ENCODE measurements at places on chromosomes 3 and 15.

- peak; percentile 11 for DNase-seq
These were observed 176.4 kb downstream of the ISL2 start for GRCh38 chr15:76512971-76513370.

DNA sequence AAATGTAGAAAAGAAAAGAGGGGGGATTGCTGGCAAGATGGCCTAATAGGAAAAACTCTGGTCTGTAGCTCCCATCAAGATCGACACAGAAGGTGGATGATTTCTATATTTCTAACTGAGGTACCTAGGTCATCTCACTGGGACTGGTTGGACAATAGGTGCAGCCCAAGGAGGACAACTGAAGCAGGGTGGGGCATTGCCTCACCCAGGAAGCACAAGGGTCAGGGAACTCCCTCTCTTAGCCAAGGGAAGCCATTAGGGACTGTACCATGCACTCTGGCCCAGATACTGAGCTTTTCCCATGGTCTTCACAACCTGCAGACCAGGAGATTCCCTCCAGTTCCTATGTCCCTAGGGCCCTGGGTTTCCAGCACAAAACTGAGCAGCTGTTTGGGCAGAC is 22.6 kb upstream of the IGSF10 start:
- DNase-seq = no peak

- DNase-seq = no peak
These were observed 64.8 kb upstream of the CLSTN2 start for GRCh38 chr3:139870000-139870675.

GRCh38 chr3:42572278-42572677 is 9.5 kb downstream of the SEC22C start:
- peak; percentile 45 for DNase-seq

GRCh38 chr3:194913316-194913715 is 227.6 kb downstream of the FAM43A start:
- no peak for DNase-seq

- peak; percentile 35 for DNase-seq
These were observed 58.3 kb upstream of the CFAP20DC start for GRCh38 chr3:59107856-59108815.

- no peak for DNase-seq
These were observed 38.7 kb downstream of the ANP32A start for GRCh38 chr15:68781766-68782588.

DNA sequence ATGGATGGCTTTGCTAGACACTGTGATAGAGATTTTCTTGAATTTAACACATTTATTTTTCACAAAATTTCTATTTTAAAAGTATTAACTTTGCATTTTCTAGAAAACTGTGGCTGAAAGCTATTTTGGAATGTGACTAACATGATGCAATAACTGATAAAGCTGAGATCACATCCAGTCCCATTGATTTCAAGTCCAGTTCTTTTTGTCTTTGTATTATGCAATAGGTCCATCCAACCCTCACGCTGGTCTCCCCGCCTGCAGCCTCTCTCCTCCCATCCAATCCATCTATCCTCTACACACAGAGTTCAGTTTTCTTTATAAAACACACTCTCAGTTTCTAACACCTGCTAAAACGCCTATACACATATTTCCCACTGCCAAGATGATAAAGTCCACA is 178.8 kb downstream of the CNTN3 start:
- no peak for DNase-seq

DNA sequence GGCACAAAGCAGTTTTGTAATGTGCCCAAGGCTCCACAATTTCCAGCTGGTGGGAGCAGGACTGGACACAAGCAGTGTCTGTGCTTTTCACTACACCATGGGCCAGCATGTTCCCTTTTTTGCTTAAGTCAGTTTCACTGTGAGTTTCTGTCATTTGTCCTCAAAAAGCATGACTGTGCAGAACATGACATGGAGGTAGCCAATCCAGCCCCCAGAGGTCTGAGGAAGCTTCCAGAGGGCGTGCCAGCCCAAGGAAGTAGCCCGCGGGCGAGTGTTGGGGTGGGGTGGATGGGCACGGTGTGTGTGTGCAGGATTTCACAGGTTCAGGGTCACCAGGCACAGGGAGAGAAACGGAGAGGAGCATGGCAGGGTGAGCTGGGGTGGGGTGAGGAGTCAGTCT is 8.0 kb upstream of the EEFSEC start:
- no peak for DNase-seq

DNA sequence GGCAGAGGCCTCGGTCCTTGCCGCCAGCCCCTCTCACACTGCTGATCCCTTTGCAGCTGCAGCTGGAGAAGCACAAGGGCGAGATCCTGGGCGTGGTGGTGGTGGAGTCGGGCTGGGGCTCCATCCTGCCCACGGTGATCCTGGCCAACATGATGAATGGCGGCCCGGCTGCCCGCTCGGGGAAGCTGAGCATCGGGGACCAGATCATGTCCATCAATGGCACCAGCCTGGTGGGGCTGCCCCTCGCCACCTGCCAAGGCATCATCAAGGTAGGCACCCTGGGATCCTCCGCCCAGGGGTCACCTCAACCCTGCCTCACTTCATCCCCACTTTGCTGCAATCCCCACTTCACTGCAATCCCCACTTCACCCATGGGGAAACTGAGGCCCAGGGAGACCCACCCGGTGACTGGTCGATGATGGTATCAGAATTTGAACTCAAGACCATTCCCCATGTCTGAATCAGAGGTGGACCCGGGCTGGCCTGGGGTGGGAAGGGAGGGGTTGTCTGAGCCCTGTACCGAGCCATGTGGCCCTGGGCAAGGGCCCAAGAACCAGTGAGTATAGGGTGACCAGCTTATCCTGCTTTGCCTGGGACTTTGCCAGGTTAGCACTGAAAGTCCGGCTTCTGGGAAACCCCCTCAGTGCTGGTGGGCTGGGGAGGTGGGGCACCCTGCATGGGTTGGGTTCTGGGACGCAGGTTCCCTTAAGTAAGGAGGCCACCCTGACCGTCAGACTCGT is 162.9 kb downstream of the NSMCE3 start:
- DNase-seq = no peak

DNA sequence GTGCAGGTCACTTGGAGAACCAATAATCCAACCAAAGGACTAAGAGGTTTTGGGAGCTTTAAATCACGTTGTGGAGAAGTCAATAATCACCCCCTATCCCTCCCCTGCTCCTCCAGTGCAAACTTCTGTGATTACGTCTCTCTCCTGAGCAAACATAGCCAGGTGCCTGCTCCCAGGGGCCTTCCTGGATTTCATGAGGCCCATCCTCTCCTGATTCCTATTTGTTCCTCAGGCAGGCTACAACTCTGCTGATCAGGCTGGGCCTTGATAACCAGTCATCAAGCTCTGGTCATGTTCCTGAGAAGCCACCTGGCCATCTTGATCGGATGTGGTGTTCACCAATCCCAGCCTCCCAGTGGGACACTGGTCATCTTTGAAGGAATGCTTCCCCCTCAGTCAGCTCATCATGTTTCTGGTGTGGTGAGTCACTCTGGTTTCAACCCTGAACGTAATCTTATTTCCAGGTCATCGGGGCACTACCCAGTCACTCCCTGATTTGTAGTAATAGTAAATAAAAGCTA is 2.9 kb upstream of the ZNF710 start:
- DNase-seq = peak; percentile 44

GRCh38 chr3:17469954-17470353 is 272.5 kb downstream of the TBC1D5 start:
- DNase-seq = no peak

GRCh38 chr15:26934848-26935247 is 36.1 kb upstream of the GABRG3 start:
- DNase-seq = no peak

GRCh38 chr3:15102836-15103235 is 3.9 kb upstream of the RBSN start:
- DNase-seq = peak; percentile 58

GRCh38 chr3:142910280-142910679 is 21.4 kb upstream of the PCOLCE2 start:
- DNase-seq = no peak

GRCh38 chr3:143974271-143975238 is 2.9 kb downstream of the DIPK2A start:
- no peak for DNase-seq

GRCh38 chr3:249587-250262 is 53.2 kb downstream of the CHL1 start:
- DNase-seq = no peak

DNA sequence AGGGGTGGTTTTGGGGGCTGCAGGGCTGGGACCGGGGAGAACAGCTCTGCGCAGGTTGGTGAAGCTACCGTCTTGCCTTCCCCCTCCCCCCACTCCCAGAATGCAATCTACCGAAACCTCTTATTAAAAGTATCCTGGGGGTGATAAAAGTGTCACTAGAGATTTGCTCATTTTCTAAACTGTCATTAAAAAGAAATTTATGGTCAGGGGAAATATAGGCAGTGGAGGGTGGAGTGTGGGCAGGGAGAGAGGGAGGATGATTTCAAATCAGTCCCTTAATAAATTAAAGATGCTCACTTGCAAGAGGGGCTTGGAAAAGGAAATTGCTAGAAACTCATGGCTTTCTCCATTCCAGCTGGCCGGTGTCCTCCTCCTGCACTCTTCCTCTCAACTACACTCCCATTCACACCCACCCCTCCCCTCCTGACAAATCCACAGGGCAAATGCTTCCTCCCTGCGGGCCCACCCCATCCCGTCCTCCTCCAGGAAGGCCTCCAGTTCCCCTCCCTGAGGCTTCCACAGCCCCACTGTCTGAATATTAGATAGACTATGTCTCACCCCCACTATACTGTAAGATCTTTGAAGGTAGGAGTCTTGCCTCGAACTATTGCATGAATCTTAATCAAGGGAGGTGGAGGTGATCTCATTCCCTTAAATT is 83.9 kb downstream of the TLE3 start:
- DNase-seq = no peak

DNA sequence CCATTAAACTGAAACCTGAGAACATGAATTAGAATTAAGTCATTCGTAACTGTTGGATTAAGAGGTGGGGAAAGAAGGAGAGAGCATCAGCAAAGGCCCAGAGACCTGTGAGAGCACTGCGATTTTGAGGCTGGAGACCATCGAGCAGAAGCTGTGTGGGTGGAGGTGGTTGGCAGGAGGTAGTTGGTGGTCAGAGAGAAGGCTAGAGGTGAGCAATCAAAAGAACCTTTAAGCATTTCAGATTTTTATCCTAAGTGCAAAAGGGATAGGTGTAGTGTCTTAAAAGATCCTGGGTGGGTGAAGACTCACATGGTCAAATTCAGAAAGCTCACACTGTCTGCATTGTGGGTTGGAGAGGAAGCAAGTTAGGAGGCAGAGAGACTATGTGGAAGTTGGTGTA is 65.1 kb upstream of the TEX264 start:
- DNase-seq = no peak

- DNase-seq = no peak
These were observed 55.4 kb downstream of the BOC start for GRCh38 chr3:113266738-113267137.

- no peak for DNase-seq
These were observed 126.3 kb downstream of the EEFSEC start for GRCh38 chr3:128279601-128279880.

DNA sequence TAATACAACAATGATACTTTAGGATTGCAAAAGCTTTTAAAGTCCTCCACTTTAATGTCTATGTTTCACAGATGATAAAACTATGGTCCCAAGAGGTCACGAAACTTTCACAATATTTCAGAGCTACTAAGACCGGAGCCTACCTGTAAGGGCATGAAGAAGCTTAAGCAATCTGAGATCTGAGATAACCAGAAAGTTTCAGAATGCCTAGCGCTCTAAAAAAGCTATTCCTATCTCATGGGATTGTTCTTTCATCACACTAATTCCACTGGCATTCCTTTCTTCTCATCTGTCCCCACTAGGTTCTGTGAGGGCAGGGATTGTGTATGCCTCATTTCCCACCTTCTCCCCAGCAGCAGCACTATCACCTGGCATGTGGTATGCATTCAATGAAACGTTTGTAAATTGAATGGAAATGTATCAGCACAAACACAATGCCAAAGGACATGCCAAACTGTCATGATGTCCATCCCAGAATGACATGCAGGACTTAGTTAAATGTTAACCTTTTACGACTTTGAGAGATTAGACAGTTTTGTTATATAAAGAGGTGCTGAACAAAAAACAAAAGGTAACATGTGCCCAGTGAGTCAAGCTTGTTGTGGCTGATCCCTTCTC is 104.7 kb upstream of the NR2F2 start:
- DNase-seq = no peak

GRCh38 chr3:148641722-148642121 is 56.0 kb upstream of the AGTR1 start:
- DNase-seq = no peak

GRCh38 chr15:34682674-34683073 is 72.1 kb downstream of the GJD2 start:
- DNase-seq = no peak

DNA sequence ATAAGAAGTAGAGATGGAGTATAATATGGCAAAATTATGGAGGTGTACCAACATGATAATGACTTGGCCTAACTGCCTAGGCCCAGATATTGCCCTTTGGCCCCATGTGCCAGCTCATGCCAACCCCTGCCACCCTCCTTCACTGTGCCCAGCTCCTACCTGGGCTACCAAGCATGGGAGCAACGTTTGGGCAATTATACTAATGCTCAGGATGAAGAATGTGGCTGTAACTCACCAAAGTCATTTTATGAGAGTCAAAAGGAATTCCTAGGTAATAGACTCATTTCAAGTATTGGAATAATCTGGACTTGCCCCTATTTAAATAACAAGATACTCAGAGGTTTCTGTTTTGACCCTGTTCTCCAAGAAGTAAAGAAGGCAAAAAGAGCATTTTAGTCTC is 240.2 kb upstream of the IL12A start:
- no peak for DNase-seq

- DNase-seq = peak; percentile 52
These were observed 67.9 kb upstream of the HEG1 start for GRCh38 chr3:125123451-125124305.

DNA sequence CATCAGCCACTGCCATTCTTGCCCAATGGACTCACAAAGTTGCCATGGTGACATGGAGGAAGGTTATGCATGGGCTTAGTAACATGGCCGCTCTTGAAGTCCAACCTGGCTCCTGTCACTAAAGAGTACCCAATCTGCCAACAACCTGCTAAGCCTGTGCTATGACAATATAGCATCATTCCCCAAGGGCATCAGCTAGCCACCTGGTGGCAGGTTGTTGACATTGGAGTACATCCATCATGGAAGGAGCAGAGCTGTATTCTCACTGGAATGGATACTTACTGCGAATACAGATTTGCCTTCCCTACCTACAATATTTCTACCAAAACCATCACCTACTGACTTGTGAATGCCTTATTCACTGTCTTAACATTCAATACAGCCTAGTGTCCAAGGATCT is 138.9 kb upstream of the RORA start:
- DNase-seq = no peak

GRCh38 chr3:184568924-184569829 is 7.6 kb downstream of the EPHB3 start:
- DNase-seq = peak; percentile 96

All from GM03348 (cell line).